Activated CD8-positive, alpha-beta memory T cell treated with anti-CD3 and anti-CD28 coated beads, Interleukin-2, amount 50 U/mL, for 4 hours (primary cell): ENCODE measurements at places on chromosomes 16 and 17.

- DNase-seq: no peak
These were observed 45.8 kb downstream of the TENT4B start for GRCh38 chr16:50198802-50199403.

DNA sequence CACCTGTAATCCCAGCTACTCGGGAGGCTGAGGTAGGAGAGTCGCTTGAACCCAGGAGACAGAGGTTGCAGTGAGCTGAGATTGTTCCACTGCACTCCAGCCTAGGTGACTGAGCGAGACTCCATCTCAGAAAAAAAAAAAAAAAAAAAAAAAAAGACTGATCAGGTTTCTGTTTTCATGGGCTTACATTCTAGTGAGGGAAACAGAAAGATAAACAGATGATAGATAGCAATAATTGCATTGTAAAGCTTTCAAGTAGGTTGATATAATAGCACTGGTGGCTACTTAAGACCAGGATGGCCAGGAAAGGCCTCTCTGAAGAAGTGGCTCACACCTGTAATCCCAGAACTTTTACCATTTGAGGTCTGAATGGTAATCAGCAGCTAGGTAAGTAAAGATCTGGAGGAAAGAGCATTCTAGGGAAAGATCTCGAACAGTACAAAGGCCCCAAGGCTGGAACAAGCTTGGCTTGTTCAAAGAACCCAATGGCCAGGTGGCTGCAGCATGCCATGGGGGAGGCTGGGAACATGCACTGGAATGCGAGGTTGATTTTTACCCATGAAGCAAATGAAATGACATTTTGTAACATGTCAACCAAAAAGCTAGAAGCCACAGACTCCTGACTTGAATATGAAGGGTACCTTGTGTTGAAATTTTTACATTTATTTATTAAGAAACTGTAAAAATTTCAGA, 108.3 kb upstream of the DHX40 start:
- no peak for DNase-seq

DNA sequence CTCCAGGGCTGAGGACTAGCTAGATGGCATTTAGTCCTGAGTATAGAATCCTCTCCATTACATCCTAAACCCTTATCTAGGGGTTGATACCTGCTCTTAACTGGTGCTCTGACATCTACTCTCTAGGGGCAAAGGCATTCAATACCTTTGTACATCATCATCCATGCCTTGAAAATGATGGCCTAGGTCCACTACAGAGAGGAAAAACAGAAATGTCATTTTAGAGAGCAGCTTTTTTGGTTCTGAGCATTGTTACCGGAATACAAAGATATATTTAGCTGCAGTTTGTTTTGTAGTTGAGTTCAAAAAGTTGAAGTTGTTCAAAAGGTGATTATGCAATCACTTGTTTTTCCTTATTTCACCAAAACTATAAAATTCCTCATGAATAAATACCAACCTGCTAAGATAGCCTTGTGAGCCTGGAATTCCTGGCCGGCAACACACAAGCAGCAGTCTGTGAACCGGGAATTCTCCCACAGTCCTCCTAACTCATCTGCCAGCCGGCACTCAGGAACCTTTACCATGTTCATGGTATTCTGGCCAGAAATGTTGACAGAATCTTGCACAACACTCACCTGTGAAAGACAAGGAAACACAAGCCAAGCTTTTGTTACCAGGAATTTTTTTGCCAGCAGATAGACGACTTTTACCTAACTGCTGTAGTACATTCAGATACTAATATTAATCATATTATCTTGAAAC, 35.4 kb downstream of the NXPH3 start:
- DNase-seq: no peak

GRCh38 chr17:45325810-45326209, 9.0 kb upstream of the MAP3K14 start:
- no peak for DNase-seq

GRCh38 chr17:46011711-46012505, 12.9 kb downstream of the STH start:
- no peak for DNase-seq
